ENCODE measurements at places on chromosomes 5 and 9.

GRCh38 chr5:98556712-98557111 lies 216.8 kb upstream of the RGMB start:
- DNase-seq = no peak

DNA sequence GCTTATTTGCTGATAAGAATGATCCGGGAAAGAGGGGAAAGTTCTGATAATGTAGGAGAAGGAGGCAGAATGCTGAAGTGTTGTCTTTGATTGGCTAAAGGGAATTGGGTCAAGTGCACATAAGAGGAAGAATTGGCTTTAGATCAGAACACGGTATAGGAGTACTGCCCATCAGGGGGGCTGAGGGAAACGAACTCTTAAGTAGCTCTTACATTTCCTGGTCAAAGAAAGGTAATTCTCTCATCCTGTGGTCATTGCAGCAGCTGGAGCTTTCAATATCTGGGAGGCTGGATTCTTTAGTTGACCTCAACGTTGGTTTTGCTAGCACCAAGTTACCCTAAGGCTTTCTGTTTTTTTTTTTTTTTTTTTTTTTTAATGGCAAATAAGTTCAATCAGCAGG lies 178.7 kb upstream of the NR3C1 start:
- DNase-seq = no peak

- no peak for DNase-seq
Observed at GRCh38 chr5:126452477-126452876, 29.3 kb downstream of the GRAMD2B start.

DNA sequence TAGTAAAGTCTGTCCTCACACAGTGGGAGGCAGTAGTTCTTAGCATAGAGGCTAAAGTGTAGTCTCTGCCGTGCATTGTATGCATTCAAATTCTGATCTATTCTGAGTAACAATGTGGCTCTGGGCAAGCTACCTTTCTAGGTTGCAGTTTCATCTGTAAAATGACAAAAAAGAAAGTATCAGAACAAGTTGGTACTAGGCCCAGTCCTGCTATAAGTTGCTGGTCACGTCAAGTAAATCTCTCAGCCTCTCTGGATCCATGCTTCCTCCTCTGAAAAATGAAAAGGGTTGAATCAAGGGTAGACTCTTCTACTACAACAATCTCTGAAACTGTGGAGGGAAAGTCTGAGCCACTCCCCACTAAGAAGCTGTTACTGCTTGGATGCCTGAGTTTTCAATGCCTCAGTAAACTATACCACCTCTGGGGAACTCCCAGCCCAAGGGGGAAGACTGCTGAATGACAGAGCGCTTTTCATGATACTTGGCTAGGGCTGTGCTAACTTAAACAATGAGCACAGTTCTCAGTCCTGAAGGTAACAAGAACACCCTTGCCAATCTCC lies 34.5 kb upstream of the SPARC start:
- DNase-seq = no peak

- no peak for DNase-seq
Observed at GRCh38 chr5:115766608-115767007, 49.9 kb downstream of the CDO1 start.

- DNase-seq = no peak
Observed at GRCh38 chr9:135262248-135262647, 174.8 kb downstream of the OLFM1 start.
